ENCODE measurements at places on chromosomes 7 and 10. TPM values are rescaled to one million over a fixed set of nuclear protein-coding genes. Genes with fewer than 3 reads are reported as not detected.

- DNase-seq: peak; percentile 39
Measured at GRCh38 chr7:108497082-108497725, 28.7 kb downstream of the PNPLA8 start.

GRCh38 chr10:132527339-132528063, 10.1 kb upstream of the INPP5A start:
- no peak for DNase-seq

- no peak for DNase-seq
Measured at GRCh38 chr7:30567081-30567480, 27.6 kb upstream of the GARS1 start.

DNA sequence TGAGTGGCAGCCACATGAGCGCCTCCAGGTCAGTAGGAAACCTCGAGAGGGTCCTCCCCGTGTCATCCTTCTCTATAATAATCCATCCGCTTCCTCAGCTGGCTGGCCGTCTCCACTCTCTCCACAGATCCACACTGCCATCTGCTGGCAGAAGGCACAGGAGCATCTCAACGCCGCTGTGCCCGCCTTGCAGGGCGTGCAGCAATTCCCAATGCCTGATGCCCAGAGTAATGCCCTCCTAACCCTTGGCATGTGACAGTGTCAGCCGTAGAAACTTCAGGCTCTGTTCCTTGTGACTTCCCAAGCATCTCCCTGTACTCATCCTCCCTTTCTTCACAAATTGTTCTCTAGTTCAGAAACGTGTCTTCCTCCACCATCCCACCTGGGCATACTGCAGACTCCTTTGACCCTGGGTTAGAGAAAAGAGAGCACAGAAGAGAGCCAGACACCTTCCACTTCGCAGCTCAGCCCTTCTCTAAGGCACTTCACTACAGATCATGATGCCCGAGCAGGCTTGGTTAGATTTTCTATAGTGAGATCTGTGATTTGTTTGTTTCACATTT, 70.8 kb downstream of the XPNPEP1 start:
- peak; percentile 89 for DNase-seq

- no peak for DNase-seq
Measured at GRCh38 chr10:88386821-88387773, 196.0 kb downstream of the RNLS start.

GRCh38 chr7:98514211-98515031, 102.7 kb upstream of the NPTX2 start:
- DNase-seq: no peak

GRCh38 chr10:7317786-7318446, 92.9 kb downstream of the SFMBT2 start:
- no peak for DNase-seq

DNA sequence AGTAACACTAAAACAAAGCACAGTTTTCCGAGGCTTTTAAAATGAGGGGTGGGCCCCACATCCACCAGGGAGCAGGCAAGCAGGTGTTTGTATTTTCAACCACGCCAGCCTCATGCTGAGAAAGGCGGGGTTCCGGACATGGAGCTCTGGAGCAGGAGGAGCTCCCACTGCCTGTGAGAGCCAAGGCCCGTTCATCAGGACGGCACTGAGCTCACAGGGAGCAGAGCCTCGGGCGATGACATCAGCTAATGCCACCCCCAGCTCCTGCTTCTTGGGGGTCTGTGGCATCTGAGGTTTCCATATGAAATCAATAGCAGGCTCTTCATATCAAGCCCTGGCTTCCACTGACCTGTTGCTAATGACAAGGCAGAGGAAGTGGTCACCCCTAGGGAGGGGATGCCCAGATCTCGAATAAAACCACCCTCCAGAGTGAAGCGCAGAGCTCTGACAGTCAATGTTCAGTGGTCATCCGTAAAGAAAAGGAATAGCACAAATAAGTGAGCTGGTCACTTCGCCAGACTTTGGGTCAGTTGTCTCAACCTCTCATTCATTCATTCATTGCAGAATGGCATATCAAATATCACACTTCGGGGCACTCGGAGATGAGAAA, 89.1 kb downstream of the TNS3 start:
- DNase-seq: no peak

DNA sequence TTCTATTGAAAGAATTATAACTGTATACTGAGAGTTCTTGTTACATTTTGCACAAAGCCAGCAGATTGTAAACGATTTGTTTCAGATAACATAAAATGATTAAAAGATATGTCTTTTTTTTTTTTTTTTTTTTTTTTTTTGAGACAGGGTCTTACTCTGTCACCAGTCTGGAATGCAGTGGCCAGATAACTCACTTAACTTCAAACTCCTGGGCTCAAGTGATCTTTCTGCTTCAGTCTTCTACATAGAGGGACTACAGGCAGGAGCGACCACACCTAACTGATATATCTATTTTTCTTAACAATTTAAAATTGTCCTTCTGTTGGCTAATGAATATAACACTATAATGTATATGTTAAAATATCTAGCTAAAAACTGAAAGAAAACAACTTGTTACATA, 317.3 kb upstream of the CACNA2D1 start:
- DNase-seq: no peak

- DNase-seq: no peak
Measured at GRCh38 chr10:120075349-120075748, 182.8 kb downstream of the SEC23IP start.

DNA sequence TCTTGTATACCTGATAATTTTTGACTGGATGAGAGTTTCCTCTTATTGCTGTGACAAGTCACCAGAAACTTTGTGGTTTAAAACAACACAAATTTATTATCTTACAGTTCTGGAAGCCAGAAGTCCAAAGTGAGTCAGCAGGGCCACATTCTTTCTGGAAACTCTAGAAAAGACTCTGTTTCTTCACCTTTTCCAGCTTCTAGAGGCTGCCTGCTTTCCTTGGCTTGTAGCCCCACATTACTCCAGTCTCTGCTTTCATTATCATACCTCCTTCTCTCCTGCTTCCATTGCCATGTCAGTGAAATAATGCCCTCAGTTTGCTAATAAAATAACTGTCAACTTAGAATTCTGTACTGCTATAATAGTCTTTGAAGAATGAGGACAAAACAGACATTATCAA, 65.3 kb downstream of the VCL start:
- no peak for DNase-seq

- DNase-seq: no peak
Measured at GRCh38 chr7:137661634-137662033, 185.1 kb downstream of the DGKI start.

- no peak for DNase-seq
Measured at GRCh38 chr10:45160271-45160670, 155.1 kb downstream of the OR13A1 start.

DNA sequence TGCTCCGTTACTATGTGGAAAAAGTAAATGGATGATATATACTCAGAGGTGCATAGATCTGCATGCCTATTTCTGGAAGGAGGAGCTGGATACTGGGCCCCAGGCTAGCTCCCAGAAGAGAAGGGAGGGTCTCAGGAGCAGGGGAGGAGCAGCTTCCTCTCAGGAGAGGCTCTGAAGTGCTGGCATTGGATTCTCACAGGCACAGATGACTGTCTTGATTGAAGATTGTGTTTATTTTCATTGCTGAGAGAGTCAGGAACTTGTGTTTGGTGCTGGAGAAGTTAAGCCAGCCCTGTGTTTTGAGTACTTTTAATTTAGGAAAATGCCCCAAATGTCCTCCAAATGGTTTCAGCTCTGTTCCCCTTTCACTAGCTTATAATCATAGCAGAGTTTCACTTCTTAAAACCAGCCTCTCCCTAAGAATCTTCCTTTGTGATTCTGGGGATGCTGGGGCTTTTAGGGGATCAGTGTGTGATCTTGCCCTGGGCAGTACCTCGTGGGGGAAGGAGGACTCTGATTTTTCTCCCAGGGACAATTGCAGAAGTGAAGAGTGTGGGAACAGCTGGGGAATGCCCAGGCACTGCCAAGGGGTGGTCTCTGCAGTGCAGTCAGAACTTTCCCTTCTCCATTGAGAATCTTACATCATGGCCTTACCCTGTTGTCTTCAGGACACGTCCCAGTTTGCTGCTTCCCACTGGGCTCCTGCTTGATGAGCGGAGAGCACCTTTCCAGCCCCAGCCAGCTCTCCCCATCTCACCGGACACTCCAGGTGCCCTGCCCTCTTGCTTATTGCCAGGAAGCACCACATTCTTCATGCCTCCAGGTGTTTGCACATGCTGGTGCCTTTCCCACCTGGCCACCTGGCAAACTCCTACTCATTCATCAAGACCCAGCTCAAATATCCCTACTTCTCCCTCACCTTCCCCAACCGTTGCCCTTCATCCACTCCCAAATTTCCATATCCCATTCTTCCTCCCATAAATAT, 102.8 kb downstream of the ARHGAP22 start:
- DNase-seq: no peak

DNA sequence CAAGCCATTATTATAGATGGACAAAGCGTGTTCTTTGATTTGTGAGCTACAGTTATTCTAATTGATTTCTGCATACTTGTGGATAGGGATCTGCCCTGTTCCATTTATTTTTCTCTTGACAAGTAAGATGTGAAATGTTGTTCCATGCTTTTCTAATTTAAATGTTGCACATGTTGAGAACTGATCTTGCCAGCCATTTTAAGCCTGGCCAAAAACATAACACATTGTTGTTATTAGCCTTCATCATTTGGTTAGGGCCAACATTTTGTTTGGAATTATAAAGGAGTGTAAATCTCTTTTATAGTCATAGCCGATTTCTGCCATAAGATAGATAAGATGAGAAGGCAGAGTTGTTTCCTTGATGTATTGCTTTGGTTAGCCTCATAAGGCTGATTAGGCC, 117.0 kb downstream of the WNT2 start:
- DNase-seq: no peak

DNA sequence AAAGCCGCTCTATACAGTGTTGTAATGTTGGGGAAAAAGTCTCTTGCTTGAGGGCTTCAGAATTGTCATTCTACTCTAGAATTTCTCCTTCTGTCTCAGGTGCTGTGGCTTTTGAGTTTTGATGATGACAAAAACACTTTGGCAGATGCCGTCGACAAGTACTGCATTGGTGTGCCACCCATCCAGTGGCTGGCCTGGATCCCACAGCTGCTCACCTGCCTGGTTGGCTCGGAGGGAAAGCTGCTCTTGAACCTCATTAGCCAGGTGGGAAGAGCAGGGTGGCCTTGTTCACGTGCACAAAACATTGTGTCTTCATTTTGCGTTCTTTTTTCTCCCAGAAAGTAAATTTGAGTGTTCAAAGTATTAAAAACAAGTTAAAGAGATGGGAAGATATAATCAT, 112.0 kb downstream of the TRRAP start:
- no peak for DNase-seq

- DNase-seq: no peak
Measured at GRCh38 chr7:91149341-91150246, 114.6 kb upstream of the FZD1 start.

DNA sequence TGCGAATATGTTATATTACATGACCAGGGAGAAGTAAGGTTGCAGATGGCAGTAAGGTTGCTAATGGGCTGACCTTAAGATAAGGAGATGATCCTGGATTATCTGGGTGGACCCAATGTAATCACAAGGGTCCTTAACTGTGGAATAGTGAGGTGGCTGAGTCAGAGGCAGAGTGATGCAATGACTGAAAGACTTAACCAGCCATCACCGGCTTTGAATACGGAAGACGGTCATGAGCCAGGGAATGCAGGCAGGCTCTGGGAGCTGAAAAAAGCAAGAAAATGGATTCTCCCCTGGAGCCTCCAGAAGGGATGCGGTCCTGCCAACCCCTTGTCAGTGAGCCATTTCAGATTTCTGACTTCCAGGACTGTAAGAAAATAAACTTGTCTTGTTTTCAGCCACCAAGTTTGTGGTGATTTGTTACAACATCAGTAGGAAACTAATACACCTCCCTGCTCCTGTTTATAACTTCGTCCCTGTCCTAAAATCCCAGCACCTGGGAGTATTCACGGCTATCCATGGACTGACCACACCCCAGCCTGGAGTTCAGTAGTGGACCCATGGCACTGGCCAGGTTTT, 4.6 kb upstream of the C10orf95 start:
- DNase-seq: no peak

DNA sequence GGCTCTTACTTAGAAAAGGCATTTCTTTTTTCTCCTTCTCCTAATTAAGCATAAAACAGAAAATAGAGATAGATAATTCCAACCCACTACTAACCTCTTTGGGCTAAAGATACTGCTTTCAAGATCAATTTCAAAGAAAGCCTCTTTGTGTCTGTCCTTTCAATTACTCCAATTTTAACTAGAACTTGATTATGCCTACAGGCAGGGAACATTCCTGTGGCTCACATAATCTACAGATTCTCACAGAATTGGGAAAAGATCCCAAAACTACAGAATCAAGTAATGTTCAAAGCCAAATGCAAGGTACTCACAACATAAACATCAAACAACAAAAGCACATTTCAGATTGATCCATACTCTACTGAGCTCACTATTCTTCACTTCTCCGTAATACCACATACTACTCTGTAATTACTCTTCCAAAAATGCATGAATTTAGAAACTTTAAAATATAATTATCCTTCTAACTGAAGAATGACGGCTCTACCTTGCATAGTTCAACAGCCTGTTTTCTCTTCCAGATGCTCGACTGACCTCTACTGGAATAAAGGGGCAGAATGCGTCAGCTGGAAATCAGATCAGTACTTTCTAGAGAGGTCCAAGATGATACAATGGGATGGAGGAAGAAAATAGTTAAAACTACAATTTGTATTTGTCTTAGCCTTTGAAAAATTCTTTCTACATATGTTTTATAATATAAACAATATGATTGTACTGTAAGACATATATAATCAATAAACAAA, 3.9 kb downstream of the MTERF1 start:
- DNase-seq: no peak

GRCh38 chr7:127536394-127536691, 49.1 kb downstream of the GCC1 start:
- DNase-seq: no peak

- no peak for DNase-seq
Measured at GRCh38 chr7:149819961-149820340, 18.2 kb upstream of the ZNF862 start.

The TUBAL3 gene
- total RNA-seq: not detected

The HIPK2 gene
- 36.9 TPM for total RNA-seq

The HMX2 gene
- not detected for total RNA-seq

The SLC29A4 gene
- 30.5 TPM for total RNA-seq

The PILRA gene
- total RNA-seq: 12.5 TPM

The CTAGE6 gene
- not detected for total RNA-seq

The ANKMY2 gene
- 9.4 TPM for total RNA-seq

The RPP38 gene
- total RNA-seq: 11.6 TPM

The FRAT1 gene
- total RNA-seq: 10.0 TPM

The VWDE gene
- 12.4 TPM for total RNA-seq

The ADAP1 gene
- 61.1 TPM for total RNA-seq

The IL2RA gene
- not detected for total RNA-seq

The TMEM229A gene
- not detected for total RNA-seq

The OGDH gene
- total RNA-seq: 102 TPM

The SCRN1 gene
- 168 TPM for total RNA-seq
